HCT116 (cell line): ENCODE measurements at places on chromosomes 7 and 10. TPM values are rescaled to one million over a fixed set of nuclear protein-coding genes. Genes with fewer than 3 reads are reported as not detected.

GRCh38 chr7:128939075-128939860, 1.5 kb downstream of the IRF5 start:
- DNase-seq, result no peak

GRCh38 chr7:91929463-91929862, 11.2 kb upstream of the AKAP9 start:
- no peak for DNase-seq

DNA sequence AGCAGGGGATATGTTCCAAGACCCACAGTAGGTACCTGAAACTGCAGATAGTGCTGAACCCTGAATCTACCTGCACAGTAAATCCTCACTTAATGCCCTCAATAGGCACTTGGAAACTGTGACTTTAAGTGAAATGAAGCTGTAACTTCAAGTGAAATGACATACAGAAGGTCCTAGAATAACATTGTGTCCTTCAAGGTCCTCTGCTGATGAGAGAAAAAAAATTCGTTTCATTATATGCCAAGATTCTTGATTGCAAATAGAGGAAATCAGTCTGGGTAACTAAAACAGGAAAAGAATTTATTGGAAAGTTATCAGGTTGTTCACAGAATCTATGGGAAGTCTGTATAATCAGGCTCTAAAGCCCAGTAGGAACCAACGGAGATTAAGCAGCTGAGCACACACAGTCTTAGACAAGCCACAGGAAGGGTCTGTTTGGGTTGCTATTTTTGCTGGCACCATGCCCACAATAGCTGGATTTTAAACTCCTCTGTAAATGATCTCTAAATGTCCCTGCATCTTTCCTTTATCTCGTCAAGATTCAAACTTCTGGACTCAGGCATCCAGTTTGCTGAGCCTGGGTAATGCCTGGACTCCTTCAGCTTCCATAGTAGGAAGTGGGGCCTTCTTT, 57.5 kb downstream of the EXOC4 start:
- DNase-seq, result no peak

DNA sequence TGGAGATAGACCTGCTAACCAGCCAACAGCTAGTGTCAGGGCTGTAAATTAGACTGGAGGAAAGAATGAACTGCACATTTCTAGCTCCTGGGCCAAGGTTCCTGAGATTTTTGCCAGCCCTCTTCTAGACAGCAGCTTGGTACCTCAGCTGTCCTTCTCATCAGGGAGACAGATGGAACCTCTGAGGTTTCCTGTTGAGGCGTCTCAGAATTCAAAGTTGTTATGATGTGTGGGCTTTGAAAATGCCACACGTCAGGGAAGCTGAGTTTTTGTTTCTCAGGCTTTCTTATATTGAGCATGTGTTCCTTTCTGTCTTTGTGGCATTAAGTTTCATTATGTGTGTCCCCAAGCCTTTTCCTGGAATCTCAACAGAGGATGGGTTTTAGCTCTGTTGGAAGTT, 736.6 kb downstream of the AUTS2 start:
- DNase-seq, result no peak

GRCh38 chr10:120278069-120278468, 179.0 kb upstream of the PLPP4 start:
- no peak for DNase-seq

DNA sequence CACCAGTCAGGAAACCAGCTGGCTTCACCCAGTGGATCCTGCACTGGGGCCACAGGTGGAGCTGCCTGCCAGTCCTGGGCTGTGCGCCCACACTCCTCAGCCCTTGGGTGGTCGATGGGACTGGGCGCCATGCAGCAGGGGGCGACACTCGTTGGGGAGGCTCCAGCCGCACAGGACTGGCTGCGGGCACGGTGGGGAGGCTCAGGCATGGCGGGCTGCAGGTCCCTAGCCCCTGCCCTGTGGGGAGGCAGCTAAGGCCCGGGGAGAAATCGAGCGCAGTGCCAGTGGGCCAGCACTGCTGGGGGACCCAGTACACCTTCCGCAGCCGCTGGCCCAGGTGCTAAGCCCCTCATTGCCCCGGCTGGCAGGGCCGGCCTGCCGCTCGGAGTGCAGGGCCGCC, 12.4 kb upstream of the NRG3 start:
- DNase-seq, result no peak

DNA sequence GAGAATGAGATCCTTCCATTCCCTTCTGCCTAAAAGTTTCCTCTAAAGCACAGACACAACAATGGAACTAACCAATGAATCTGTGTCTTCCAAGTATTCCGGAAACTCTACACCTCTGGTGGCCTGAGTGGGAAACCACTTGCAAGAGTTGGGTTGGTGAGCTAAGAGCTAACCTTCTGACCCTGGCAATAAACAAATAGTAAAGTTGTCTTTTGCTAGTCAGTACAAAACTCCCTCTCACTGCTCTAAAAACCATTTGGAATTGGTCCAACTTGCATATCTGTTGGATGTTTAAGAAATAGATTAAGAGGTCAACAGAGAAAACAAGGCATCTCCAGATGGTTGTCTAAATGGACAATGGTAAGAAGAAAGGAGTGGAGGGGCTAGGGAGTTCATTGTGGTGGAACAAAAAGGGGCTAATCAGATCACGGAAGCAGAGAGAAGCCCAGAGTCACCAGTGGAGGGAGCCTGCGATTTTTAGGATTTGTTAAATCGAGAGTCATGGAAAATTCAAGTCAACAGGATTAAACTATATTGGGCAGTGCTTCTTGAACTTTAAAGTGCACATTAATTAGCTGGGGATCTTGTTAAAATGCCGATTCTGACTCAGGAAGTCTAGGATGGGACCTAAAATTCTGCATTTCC, 192.3 kb downstream of the EVX1 start:
- DNase-seq, result no peak

- no peak for DNase-seq
These were observed 26.9 kb downstream of the DNAJB9 start for GRCh38 chr7:108596560-108596959.

DNA sequence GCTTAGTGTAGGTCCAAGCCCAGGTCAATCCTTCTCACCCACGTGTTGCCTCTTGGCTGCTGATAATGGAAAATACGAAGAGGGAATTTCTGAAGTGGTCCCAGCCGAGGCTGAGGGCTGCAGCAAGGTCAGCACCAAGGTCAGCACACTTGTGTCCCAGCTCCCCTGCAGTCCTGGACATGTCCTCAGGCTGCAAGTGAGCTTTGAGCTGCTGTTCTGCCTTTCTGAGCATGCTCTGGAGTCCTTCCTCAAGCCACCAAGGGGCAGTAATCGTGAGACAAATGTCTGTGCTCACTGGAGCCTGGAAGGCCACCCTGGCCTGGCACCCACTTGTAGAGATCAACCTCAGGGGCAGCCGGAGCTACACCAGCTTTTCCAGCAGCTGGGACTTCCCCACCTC, 28.3 kb downstream of the DRGX start:
- no peak for DNase-seq

DNA sequence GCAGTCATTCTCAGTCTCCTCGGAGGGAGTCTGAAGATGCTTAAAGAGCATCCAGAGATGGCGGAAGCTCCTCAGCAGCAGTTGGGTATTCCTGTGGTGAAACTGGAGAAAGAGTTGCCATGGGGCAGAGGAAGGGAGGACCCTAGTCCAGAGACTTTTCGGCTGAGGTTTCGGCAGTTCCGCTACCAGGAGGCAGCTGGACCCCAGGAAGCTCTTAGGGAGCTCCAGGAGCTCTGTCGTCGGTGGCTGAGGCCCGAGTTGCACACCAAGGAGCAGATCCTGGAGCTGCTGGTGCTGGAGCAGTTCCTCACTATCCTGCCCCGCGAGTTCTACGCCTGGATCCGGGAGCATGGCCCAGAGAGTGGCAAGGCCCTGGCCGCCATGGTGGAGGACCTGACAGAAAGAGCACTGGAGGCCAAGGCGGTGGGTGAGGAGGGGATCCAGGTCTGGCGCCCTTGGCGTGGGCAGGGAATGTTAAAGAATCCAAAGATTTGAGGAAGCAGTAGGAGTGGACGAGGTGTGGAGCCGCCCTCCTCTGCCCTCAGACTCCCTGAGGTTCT, 2.9 kb downstream of the ZSCAN25 start:
- DNase-seq, result no peak

DNA sequence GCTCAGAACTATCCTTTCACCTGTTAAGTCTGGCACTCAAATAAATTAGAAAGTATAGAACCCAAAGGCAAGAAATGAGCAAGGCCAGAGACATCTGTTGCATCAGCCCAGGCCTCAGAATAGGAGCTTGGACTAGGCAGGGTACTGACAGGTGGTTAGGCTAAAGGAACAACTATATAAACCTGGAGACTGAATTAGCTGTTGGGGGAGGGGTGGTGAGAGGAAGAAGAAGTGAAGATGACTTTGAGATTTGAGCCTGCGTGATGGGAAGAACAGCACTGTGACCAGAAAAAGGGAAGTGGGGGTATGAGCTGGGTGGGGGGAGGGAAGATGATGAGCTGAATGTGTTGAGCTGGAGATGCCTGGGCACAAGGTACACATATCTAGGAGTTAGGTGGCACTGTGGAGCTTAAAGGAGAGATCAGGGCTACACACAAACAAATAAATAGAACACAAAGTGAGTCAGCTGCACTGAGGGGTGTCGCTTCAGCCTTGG, 244.7 kb downstream of the PTEN start:
- peak; percentile 21 for DNase-seq

GRCh38 chr7:122136639-122137245, 7.3 kb downstream of the AASS start:
- DNase-seq, result no peak

DNA sequence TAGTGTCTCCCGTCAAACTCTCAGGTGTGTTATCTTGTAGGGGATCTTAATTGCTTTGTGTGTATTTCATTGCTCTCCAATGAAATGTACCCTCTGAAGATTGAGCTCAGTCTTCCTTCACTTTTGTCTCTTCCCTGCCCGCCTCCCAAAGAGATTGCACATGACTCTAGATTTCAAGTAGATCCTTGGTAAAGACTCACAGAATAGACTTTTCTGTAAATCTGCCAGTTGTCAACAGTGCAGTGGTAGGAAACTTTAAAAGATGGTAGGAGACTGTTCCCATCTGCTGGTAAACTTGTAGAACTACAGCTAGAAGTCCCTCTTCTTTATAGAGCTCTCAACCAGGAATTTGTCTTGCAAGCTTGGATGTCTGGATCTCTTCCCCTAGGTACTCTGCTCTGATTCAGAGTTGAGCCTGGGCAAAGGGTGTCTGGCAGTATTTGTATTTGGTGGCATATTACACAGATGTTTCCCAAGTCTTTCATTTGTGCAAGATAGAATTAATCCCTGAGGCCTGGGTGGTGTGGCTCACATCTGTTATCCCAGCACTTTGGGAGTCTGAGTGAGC, 9.6 kb downstream of the CCL26 start:
- peak; percentile 40 for DNase-seq

- no peak for DNase-seq
These were observed 65.7 kb downstream of the ORC5 start for GRCh38 chr7:104142147-104142546.

- DNase-seq, result no peak
These were observed 7.8 kb upstream of the OPN4 start for GRCh38 chr10:86646532-86646931.

GRCh38 chr7:74217455-74218342, 7.9 kb downstream of the LAT2 start:
- DNase-seq, result no peak

GRCh38 chr7:25636168-25636567, 407.9 kb upstream of the NPVF start:
- DNase-seq, result no peak

- DNase-seq, result no peak
These were observed 4.4 kb upstream of the LZTS2 start for GRCh38 chr10:100995181-100995580.

- no peak for DNase-seq
These were observed 90.8 kb downstream of the NRP1 start for GRCh38 chr10:33243703-33244102.

- DNase-seq, result no peak
These were observed 144.1 kb downstream of the DLG5 start for GRCh38 chr10:77782328-77783061.

GRCh38 chr7:73728551-73728950, 9.1 kb upstream of the STX1A start:
- no peak for DNase-seq

DNA sequence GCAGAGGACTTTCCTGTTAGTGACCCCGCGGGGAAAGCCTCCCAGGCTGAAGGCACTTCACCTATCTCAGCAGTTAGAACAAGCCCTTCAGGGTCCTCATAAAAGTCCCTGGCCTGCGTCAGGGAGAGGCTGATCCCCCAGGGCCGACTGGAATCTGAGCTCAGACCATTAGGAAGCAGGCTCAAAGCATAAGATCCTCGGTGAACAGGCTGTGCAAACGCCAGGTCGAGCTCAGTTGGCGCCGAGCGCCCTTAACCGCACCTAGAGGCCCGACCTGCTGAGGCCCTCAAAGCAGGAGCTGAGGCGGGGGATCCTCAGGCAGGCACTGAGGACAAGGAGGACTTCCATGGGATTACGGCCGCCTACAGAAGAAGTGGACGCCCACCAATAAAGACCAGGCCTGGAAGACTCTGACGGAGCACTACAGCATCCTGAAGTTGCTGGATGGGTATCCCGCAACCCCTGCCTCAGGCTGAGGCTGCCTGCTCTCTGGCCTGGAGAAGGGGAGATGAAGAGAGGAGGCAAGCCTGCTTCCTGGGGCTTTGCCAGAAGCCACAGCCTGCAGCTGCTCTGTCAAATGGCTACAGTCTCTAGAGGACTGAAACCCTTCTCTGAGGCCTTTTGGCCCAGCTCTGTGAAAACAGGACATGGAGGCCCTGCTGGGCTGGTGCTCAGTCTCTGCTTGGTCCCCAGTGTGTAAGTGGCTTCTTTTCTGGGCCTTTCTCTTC, 29.9 kb downstream of the LIPJ start:
- DNase-seq, result no peak

GRCh38 chr7:71285571-71286145, 153.7 kb downstream of the GALNT17 start:
- no peak for DNase-seq

- no peak for DNase-seq
These were observed 89.9 kb downstream of the REEP3 start for GRCh38 chr10:63611078-63611477.

- DNase-seq, result no peak
These were observed 21.6 kb upstream of the GIMAP8 start for GRCh38 chr7:150428671-150429451.

- DNase-seq, result peak; percentile 49
These were observed 108.2 kb upstream of the EGR2 start for GRCh38 chr10:62924344-62924748.

DNA sequence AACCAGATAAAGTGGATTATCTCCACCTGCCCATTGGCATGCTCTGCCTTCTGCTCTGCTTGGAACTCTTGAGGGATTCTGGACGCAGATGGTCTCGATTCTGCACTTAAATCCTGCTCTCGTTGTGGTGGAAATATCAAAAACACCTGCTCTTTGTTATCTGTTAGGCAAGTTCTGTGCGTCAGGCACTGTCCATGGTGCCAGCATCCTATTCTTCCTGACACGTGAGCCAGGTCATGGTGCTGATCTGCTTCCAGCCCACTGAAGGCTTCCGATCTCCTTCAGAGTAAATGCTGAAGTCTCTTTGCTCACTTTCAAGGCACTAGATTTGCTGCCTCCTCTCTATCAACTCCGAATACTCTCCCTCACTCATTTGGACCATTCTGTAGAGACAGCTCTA, 505.6 kb downstream of the HTR7 start:
- DNase-seq, result no peak

- no peak for DNase-seq
These were observed 6.1 kb upstream of the IMMP2L start for GRCh38 chr7:111568419-111568818.

PNLIPRP2 gene
- total RNA-seq, result 1.1 TPM

ATP6V0A4 gene
- not detected for total RNA-seq

TCF7L2 gene
- 164 TPM for total RNA-seq

TFR2 gene
- 11.8 TPM for total RNA-seq

NRP1 gene
- 3.8 TPM for total RNA-seq

HYAL4 gene
- total RNA-seq, result not detected

SNX8 gene
- total RNA-seq, result 41.7 TPM

MYPN gene
- 0.34 TPM for total RNA-seq

SLC26A4 gene
- 0.66 TPM for total RNA-seq

CPN1 gene
- 0.12 TPM for total RNA-seq

CCSER2 gene
- total RNA-seq, result 28.9 TPM

UPK3B gene
- total RNA-seq, result 2.3 TPM
